Germinal center (tissue), 1 donor: ENCODE measurements at places on chromosomes 5 and 9.

DNA sequence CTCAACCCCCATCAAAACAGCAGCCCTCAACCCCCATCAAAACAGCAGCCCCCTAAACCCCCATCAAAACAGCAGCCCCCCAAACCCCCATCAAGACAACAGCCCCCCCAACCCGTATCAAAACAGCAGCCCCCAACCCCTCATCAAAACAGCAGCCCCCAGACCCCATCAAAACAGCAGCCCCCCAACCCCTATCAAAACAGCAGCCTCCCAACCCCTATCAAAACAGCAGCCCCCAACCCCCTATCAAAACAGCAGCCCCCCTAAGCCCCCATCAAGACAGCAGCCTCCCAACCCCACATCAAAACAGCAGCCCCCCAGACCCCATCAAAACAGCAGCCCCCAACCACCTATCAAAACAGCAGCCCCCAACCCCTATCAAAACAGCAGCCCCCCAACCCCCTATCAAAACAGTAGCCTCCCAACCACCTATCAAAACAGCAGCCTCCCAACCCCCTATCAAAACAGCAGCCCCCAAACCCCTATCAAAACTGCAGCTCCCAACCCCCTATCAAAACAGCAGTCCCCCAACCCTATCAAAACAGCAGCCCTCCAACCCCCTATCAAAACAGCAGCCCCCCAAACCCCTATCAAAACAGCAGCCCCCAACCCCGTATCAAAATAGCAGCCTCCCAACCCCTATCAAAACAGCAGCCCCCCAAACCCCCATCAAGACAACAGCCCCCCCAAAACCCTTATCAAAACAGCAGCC is 1.2 kb downstream of the TPPP start:
- no peak for DNase-seq

GRCh38 chr5:68215208-68215897 is at the start of gene PIK3R1:
PIK3R1 (plus strand) TSS chr5:68215756; CDS start chr5:68226676, 10,920 bp downstream.
- peak; percentile 96 for DNase-seq

- DNase-seq, result no peak
Observed at GRCh38 chr5:522899-523440, 1.3 kb downstream of the SLC9A3 start.

DNA sequence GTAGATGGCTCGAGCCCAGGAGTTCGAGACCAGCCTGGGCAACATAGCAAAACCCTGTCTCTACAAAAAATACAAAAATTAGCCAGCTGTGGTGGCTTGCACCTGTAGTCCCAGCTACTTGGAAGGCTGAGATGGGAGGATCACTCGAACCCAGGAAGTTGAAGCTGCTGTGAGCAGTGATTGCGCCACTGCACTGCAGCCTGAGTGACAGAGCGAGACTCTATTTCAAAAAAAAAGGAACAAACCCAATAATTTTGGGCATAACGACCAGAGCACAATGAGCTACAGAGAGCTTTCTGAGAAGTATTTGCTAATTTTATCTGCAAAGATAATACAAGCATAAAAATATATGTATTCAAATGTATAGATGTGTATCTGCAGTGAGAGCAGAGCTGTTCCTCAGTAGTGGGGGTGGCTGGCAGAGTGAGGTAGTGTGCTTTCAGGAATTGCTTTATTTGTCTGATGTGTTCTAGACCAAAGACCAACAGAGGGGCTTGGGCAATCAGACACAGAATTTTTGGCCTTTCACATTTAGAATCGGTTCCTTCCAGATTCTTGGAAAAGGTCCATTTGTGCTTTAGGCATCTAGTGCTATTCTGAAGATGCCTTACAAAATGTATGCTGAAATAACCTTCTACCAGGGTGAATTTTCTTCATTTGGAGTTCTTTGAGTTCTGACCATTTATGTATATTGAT is 5.2 kb downstream of the DOCK8 start:
- no peak for DNase-seq

- DNase-seq, result no peak
Observed at GRCh38 chr9:86041311-86041741, 58.0 kb downstream of the GOLM1 start.
